HEK293T (cell line): ENCODE measurements at places on chromosomes 3 and 15.

GRCh38 chr15:100940767-100941379 is 21.7 kb downstream of the LRRK1 start:
- DNase-seq, result no peak

- no peak for DNase-seq
These were observed 428 bp downstream of the LYSMD4 start for GRCh38 chr15:99732751-99733267.

- DNase-seq, result no peak
These were observed 109.4 kb upstream of the SAMMSON start for GRCh38 chr3:69890084-69890483.

DNA sequence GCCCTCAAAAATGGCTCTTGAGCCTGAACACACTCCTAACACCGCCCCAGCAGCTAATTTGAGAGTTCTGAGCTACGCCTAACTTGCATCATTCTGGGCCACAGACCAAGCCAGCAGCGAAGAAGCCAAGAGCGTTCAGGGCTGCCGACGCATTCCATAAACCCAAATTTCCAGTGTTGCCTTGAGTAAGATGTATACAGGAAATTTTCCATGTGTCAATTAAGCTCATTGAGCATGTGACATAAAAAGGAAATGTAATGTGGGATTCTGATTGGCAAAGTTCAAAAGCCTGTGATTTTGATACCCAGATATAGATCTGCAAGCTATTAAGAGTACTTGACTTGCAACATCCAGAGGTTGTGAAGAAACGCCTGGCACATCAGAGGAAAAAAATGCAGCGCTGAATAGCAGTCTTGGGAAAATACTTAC is 148.6 kb upstream of the NR2F2 start:
- no peak for DNase-seq

GRCh38 chr3:169002689-169003088 is 660.8 kb downstream of the MECOM start:
- DNase-seq, result no peak

DNA sequence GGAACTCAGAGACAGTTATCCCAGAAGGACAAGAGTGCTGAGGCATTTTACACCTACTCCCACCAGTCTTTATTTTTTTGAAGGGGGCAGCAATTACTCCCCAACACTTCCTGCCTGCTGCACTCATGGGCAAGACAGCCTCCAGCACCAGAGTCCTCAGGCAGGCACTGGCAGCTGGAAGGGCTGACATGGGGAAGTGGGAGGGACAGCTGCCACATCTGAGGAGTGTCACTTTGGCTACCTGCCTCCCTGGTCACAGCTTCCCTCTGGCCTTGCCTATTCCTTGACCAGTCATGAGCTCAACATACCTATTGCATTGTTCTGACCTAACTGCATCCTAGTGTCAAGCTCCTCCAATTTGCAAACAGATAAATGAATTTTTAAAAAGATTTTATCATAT is 10.2 kb upstream of the LACTB start:
- DNase-seq, result no peak

- no peak for DNase-seq
These were observed 11.8 kb downstream of the PLA2G4E start for GRCh38 chr15:42009022-42009421.
